RKO (cell line): ENCODE measurements at places on chromosomes 3 and 15.
A peak's percentile ranks its signal among the peaks of the same experiment; 100 is the strongest.

GRCh38 chr3:169458752-169459151, 204.8 kb downstream of the MECOM start:
- no peak for DNase-seq

- no peak for DNase-seq
Observed at GRCh38 chr15:29403772-29404171, 134.2 kb upstream of the NSMCE3 start.

DNA sequence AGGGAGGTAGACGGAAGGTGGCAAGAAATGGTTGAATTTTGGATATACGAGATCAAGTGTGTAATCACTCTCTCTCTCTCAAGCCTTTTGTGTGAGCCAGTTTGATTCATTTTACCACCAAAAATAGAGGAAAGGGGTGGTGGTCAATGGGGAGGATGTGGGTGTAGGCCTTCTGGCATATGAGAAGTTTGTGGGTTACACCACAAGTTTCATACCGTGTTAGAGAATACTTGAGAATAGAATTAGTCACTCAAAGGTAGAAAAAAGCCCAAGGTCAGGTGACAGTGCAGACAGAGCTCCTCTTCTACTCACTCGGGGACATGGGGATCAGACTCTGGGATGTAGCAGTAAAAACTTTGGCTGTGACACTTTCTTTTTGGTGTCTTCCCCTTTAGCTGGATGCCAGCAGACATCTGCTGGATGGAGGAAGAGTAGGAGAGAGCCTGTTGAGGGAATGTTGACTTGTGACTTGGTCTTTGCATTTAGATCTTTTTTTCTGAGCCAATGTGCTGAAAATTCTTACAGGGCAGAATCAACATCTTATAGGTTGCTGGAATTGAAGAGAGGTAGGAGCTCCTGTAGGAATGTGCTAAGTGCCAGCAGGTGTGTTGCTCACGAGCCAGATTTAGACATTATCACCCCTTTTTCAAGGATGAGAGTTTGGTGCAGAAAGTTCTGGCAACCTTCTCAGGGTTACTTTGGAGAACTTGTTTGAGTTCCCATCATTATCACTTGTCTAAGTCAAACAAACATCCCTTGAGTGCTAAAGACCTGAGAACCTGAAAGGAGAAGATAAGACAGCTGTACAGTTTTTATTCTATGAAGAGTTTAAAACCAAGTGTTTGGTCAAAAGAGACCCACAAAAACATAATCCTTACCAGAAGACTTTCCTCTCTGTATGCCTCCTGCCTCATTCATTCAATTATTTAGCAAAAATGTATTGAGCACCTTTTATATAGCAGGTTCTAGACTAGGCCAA, 43.9 kb upstream of the RYK start:
- DNase-seq: no peak

GRCh38 chr15:88071141-88071540, 185.4 kb downstream of the NTRK3 start:
- DNase-seq: no peak

DNA sequence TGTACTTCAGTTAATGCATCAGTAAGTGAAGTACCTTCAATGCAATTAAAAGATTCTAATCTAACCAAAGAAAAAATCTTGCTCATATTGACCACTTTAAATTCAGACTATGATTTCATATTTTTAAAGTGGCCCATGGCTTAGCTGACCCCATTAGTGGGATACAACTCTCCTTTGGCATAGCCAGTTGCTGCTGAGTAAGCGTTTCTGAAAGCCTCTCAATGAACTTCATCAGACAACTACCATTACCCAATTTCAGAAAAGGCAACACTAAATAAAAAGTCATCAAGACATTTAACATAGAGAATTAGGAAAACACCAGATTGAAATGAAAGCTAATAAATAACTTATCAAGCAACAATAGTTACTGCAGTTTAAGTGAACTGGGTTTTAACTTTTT, 27.0 kb downstream of the CADM2 start:
- no peak for DNase-seq

- peak; percentile 71 for DNase-seq
Observed at GRCh38 chr15:92082006-92082843, 228.7 kb downstream of the SLCO3A1 start.

DNA sequence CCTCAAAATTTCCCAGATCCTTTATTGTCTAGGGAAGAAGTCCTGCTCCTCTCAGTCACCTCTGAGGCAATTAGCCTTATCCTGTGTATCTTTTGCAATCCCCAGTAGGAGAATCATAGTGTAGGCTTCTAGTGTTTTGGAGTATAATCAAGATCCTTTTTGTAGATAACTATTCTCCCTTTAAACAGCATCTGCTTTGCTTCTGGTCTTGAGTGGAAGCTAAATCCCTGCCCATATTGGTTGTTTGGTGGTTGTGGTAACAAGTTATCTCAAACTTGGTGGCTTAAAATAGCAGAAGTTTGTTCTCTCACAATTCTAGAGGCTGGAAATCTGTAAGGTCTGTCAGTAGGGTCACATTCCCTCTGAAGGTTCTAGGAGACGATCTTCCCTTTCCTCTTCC, 217.5 kb upstream of the RASGRP1 start:
- no peak for DNase-seq

GRCh38 chr3:99119385-99119784, 217.9 kb upstream of the DCBLD2 start:
- no peak for DNase-seq

DNA sequence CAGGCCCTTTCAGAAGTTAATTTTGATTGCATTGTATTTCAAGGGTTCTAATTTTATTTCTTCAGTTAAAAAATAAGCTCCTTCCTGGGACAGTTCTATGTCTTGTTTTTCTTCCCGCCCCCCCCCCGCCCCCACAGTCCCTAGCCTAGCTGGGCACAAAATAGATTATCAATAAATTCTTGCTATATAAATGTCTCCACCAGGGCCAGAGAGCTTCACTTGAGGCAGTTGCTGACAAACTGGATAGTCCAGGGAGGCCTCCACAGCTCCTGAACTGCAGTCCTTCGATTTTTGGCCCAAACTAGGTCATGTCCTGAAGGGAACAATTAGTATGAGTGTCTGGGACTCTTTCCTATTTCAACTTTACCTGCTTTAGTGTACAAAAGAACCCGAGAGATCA, 9.9 kb upstream of the CSPG5 start:
- DNase-seq: peak; percentile 18

- DNase-seq: no peak
Observed at GRCh38 chr3:87694678-87695077, 364.1 kb downstream of the CGGBP1 start.

- peak; percentile 12 for DNase-seq
Observed at GRCh38 chr3:28915741-28916500, 364.9 kb upstream of the RBMS3 start.

DNA sequence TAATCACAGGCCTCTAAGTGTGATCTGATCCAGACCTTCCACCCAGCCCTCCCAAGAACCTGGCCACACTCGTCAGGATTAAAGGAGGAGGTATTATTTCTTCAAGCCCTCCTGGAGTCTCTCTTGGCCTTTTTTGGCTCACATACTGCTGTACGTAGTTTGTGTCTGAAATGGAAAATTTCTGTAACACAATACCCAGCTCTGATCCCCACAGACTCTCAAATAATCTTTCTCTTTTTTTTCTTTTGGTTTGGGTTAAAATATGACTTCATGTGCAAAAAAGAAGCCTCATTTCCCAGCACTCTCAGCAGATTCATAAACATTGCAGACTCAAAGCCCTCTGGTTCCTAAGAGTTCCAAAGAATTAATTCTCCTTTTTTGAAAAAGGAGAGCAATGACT, 96.5 kb upstream of the PHLDB2 start:
- DNase-seq: no peak

DNA sequence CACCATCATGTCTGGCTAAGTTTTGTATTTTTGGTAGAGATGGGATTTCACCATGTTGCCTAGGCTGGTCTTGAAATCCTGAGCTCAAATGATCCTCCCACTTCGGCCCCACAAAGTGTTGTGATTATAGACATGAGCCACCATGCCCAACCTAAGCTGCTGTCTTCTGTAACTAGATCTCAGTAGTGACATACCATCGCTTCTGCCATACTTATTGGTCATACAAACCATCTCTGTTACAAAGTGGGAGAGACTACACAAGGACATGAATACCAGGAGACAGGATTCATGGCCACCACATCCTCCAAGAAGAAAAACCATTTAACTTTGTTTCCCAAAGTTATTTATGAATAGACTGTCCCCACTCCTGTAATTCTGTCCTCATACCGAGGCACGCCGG, 81.3 kb downstream of the SMAD6 start:
- DNase-seq: no peak

DNA sequence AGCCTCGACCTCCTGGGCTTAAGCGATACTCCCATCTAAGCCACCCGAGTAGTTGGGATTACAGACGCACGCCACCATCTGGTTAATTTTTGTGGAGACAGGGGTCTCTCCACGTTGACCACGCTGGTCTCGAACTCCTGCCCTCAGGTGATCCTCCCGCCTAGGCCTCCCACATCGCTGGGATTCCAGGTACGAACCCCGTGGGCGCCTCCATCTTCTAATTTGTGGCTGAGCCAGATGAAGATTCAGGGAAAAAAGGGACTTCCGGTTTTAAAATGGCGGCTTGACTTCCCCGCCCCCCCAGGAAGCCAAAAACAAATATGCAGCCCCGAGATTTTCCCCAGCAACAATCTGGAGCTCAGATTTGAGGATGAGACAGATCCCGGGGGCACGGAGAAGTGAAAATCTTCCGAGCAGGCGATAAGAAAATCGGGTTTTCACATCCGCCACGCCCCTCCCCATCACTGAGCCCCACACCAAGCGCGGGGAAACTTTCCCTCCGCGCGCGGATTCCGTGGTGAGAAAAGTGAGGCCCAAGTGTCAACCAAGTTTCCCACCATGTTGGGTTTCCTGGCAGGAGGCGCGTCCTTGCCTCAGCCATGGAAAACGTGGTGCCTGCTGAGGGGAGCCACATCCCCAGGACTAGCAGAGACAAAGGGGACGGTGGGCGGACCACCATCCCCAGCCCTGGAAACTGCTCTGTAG, 15.4 kb downstream of the CHST14 start:
- DNase-seq: no peak

DNA sequence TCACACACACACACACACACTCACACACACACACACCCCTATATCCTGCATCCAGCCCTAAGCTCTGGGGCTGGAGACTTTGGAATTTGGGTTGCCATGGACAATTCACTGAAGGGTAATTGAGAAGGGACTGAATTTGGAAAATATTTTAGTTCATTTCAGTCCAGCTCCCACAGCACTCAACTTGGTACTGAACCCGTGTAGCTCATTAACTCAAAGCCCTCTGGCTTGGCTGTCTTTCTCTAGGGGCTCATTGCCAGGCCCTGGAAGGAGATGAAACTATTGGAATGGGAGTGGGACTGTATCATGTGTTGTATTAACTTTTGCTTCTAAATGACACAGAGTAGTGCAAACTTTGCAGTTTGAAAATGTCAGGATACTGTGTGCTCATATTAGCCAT, 157.3 kb downstream of the EPHB1 start:
- no peak for DNase-seq

DNA sequence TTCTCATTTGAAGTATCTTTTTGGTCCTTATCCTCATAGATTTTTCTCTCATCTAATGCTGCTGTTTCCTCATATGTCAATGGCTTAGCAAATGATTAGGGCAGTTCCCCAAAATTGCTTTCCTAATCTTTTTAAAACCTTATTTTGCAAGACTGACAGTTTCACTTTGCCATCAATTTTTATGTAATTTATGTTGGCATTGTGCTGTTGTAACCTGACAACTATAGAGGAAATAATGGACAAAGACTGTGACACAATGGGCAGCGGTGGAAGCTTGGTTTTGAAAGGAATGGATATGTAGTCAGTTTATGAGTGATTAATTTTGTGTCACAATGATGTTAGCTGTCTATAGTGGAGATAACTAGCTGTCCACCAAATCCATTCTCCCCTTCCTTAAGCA, 10.6 kb upstream of the SH3BP5 start:
- DNase-seq: no peak

GRCh38 chr3:196975349-196975748, 6.7 kb upstream of the PIGZ start:
- no peak for DNase-seq

- DNase-seq: no peak
Observed at GRCh38 chr15:58019503-58020376, 45.8 kb downstream of the ALDH1A2 start.

- DNase-seq: no peak
Observed at GRCh38 chr3:105729667-105730066, 139.1 kb downstream of the CBLB start.

DNA sequence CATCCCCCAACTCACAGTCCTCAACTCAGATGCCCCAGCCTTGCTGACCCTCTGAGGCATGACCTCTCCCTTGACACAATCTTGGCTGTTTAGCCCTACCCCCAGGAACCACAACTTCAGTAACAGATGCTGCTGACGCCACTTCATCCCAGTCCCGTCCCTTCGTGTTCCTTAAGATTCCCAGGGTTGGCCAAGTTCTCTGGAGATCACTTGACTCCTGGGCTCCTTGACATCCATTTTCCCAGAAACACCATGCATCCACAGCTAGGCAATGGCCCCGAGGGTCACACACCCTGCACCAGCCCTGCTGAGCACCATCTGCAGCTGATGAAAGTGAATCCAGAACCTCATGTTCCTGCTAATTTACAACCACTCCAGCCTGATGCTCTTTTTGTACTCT, 6.9 kb downstream of the RTP2 start:
- no peak for DNase-seq

DNA sequence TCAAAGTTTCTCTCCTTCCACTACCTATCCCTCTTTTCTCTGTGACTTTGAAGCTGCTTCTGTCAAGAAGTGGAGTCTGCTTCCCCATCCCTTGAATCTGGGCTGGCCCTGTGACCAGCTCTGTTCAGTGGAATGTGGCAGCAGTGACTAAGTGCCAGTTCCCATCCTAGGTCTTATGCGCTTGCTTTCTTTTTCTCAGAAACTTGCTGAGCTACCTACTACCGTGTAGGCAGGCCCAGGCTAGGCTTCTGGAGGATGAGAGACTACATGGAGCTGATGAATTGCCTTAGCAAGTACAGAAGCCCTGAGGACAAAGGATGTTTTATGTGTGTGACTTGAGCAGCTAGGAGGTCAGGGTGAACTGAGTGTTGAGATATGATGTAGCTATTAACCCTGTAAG, 123.2 kb downstream of the PDCD6IP start:
- no peak for DNase-seq

DNA sequence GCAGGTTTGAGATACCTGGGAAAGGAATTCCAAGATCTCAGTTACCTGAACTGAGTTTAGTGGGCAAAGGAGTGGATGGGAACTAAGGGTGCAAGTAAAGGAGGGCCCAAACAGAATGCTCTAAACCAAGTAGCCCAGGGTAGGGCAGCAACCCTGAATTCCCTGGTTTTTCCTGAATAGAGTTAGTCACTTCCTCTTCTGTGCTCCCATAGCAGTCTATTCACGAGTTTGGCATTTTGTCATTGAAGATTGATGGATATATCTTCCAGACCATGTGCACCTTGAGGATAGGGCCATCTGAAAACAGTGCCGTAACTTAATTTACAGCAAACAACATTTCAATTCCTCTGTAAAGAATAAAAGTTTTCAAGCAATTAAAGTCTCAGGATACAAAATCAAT, 18.5 kb upstream of the PTX3 start:
- DNase-seq: peak; percentile 7
